Activated T-cell treated with anti-CD3 and anti-CD28 coated beads for 48 hours (primary cell): ENCODE measurements at places on chromosomes 16 and 17.

GRCh38 chr16:27642756-27643155 is 92.8 kb downstream of the KATNIP start:
- DNase-seq: no peak

DNA sequence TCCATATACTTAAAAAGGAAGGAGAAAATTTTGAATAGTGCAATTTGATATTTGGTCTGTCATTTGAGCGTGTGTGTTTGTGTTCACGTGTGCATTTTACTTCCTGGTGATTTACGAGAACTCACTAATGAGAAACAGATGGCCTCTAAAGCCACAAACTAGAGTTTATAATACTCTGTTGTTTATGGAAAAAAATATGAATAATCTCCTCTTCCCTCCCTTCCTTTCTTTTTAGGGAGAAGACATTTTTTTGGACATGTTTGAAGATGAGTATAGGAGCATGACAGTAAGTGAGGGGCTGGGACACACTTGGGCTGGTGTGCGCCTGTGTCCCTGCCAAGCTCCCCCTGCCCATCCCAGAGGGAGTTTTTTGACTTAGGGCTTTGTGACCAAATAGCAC is 102.7 kb downstream of the CLEC16A start:
- DNase-seq: no peak

- DNase-seq: no peak
These were observed 1.0 kb upstream of the CCNF start for GRCh38 chr16:2428051-2428783.

DNA sequence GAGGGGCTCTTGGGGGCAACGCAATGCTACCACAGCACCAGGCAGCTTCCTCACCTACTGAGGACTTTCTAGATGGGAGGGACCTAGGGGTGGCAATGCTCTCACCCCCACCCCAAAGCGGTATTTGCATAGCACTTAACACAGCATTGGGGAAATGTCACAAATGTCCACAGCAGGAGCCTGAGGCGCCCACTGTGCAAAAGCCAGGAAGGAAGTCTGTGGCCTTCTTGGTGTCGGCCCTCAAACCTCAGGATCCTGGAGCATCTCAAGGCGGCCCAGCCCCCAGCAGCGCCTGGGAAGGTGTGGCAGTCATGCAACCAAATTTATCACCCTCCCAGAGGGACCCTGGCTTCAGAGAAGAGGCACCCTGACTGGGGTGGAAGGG is 45.3 kb downstream of the WNT3 start:
- no peak for DNase-seq

GRCh38 chr17:7004398-7005253 is 7.8 kb upstream of the RNASEK start:
- DNase-seq: no peak

DNA sequence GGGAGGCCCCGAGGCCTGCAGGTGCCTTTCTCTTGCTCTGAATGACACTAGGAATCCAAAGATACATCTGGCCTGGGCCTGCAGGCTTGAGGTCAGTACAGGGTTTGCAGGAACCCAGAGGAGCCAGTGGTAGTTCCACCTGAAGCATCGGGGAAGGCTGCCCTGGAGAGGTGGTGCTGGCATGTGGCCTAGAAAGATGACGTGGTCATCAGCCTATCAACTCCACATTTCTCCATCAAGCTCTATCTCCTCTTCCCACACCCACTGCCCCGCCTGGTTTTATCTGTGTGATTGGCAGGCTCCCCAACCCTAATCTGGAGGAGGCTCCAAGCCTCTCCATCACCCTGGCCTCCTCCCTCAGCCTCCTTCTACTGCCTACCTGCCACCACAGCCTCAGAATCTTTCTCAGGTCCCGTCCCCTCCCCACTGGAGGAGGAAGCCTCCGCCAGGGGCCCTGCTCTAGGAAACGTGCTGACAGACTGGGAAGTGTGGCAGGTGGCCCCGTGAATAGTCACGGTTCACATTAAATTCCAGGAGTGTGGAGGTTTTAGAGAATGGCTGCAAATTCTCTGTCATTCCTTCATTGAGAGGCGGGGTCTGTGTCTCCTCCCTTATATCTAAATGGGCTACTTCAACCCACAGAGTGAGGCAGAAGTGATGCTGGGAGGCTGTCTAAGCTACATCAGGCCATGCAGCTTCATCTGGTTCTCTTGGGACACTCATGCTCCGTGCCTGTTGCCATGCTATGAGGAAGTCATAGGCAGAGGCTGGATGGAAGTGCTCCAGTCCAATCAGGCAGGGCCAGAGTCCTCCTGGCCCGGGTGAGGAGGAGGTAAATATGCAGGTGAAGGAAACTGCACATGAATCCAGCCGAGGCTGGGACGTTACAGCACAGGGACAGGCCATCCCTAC is 11.4 kb upstream of the MAP2K3 start:
- no peak for DNase-seq
